ENCODE measurements at places on chromosomes 11 and 22. TPM values are rescaled to one million over a fixed set of nuclear protein-coding genes. Genes with fewer than 3 reads are reported as not detected.

- no peak for DNase-seq
Measured at GRCh38 chr11:92848578-92848977, 120.9 kb upstream of the MTNR1B start.

RBM7 gene
- total RNA-seq, result 59.9 TPM

- no peak for DNase-seq
Measured at GRCh38 chr11:120747850-120748814, 236.6 kb downstream of the GRIK4 start.

TRIM48 gene
- not detected for total RNA-seq

GRCh38 chr11:127675581-127675980 lies 675.0 kb upstream of the KIRREL3 start:
- no peak for DNase-seq

F2 gene
- total RNA-seq, result 0.14 TPM

MRE11 gene
- total RNA-seq, result 21.9 TPM

AHNAK gene
- 591 TPM for total RNA-seq

HINFP gene
- 15.4 TPM for total RNA-seq

- no peak for DNase-seq
Measured at GRCh38 chr11:925158-925495, 543 bp upstream of the AP2A2 start.

- DNase-seq, result no peak
Measured at GRCh38 chr11:78149646-78150045, 10.2 kb upstream of the ALG8 start.

GRCh38 chr11:110711776-110712658 lies at the start of gene ARHGAP20:
Gene ARHGAP20, minus strand, starts transcription at chr11:110712437. Its CDS starts 206 bp downstream, at chr11:110712231.
- DNase-seq, result no peak

GRCh38 chr22:26708256-26709009 lies 51.0 kb downstream of the MIAT start:
- no peak for DNase-seq

DNA sequence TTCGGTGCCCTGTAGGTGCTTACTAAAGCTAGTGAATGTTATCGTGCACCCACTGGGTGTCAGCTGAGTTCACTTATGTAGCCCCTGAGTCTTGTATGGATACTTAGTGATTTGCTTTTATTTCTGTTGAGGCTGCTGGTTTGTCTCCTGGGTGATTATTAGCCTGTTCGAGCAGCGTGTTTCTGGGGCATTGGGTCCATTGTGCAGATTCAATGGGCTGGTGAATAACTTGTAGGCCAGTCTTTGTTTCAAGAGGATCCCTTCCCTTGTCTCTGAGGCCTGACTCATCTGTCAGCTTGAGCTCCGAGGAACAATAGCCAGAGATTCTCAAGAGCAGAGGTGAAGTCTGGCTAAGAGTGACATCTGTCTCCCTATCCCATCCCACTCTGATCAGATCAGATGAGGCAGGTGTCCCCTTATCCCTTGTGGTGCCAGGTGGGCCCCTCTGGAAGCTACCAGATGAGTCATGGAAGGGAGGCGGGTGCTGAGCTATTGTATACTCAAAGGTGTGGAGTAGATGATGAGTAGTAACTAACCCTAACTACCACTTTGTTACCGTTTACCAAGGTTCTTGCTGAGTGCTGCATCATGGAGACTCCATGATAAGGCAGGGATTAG lies 3.7 kb downstream of the MIAT start:
- DNase-seq, result no peak

DNA sequence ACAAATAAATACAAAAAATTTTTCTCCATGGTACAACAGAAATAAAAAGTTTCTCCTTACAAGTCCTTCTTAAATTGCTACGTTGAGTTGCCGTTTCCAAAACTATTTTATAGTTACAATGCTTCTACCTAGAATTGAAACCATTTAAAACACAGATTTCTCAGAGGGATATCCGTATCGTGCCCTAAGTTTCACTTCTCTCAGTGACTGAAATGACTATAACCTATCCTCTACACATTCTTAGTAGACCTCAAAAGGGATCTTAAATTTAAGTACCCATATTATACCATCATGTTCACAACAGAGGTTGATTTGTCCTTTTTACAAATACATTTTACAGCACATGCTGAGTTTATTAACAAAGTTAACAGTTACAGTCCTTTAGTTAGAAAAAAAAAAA lies 44.1 kb downstream of the USP28 start:
- DNase-seq, result no peak

GRCh38 chr22:45925811-45926351 lies 51.1 kb downstream of the WNT7B start:
- no peak for DNase-seq

BTBD18 gene
- not detected for total RNA-seq

DNA sequence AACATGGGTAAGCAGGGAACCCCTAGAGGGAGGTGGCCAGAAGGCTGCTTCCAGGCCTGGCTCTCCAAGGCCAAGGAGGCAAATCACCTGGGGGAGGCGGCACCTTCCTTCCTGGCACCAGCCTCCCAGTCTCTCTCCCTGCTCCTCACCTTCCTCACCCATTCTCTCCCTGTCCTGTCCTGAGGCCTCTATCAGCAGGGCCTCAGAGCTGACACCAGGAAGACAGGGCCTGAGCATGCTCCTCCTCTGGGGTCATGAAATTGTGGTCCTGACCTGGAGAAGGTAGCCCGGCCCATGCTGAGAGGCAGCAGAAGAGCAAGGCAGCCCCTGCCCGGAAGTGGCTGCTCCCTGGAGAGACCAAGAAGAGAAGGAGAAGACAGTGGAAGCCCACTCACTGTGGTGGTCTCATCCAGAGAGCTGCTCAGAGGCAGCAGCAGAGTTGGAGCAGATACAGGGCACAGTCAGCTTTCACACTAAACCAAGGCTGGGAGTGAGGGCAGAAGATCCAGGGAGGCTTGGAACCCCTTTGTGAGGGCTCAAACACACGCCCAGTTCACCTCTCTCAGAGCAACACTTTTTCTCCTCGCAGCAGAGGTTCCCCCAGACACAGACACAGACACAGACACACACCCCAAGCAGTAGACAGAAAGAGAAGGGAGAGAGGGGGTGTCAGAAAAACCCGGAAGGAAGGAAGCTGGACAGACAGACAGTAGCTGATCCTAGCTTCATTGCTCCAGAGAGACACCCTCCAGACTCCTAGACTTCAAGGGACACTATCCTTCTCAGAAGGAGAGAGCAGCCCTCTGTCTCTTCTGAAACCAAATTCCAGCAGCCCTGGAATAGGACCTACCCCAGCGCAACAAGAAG lies 1.8 kb downstream of the BCL9L start:
- DNase-seq, result no peak

DNA sequence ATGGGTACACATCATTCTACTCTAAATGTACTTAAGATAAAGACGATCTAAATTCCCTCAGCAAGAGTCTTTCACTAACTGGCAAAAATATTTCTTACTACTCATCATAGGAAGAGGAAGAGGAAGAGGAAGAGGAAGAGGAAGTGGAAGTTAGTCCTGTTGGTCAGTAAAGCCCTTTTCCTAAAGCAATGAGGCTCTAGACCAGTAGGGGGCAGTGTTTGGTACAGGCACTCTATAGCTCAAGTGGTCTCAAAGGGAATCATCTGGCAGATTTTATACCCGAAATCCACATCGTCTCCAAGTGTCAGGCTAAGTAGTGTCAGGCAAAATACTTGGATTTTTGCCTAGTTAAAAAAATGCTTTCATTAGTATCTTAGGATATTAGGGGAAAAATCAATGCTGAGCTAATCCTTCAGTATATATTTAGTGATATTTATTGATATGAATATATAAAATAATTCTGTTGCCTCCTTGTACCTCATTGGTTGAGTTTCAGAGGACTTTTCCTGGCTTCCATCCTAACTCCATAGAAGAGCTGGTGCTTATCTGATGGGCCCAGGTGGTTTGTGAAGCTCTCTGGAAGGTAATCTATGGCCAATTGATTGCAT lies 7.7 kb downstream of the BLID start:
- DNase-seq, result no peak

DNA sequence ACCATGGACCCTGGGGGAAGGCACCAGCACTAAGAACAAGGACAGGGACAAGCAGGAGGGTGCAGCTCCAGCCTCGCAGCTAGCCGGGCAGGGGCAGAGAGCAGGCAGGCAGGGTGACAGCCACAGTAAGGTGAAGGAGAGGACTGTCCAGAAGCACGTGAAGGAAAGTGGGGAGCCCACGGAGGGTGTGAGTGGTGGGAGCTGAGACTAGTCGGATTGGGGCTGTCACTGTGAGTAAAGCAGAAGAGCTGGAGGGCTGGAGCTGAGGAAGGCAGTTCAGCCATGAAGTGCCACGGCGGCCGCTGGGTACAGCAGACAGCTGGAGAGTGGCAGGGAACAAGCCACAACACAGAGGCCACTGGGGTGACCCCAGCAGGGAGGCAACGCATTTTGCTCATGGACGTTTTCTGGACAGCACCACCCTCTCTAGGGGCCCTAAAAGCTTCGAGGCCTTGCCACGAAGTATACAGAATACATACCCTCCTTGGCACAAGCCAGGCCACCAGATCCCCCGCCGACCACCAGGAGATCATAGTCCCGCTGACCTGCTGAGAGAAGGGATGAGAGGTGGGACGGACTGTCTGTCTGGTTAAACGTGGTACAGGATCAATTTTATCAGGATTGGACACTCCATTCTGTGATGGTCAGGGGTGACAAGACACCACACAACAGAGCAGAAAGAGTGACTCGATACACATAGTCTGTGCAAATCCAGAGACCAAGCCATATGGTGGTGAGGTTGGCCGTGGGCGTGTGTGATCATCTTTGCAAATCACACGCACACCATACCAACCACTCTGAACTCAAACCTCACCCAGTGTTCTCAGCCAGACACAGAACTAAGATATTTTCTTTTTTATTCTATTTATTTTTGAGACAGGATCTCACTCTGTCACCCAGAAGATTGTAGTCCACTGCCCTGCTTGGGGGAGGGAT lies 10.8 kb upstream of the COMT start:
- no peak for DNase-seq

LRRC74B gene
- total RNA-seq, result not detected

GRCh38 chr22:24752088-24752623 lies 22.4 kb downstream of the PIWIL3 start:
- no peak for DNase-seq

DNA sequence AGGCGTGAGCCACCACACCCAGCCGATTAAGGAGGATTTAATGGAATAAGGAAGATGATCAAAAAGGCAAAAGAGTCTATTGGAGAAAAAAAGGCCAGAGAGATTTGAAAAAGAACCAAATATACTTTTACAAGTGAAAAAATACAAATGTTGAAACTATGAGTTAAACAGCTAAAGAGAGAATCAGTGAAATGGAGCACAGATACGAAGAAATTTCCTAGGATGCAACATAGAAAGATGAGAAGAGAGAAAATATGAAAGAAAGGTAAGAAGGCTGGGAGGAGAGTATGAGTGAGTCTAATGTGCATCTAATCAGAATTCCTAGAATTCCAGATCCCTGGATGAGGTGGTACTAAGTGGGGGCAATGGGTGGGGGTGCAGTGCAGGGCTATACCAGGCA lies 19.4 kb upstream of the CELSR1 start:
- no peak for DNase-seq

PLA2G3 gene
- total RNA-seq, result 0.07 TPM

DNA sequence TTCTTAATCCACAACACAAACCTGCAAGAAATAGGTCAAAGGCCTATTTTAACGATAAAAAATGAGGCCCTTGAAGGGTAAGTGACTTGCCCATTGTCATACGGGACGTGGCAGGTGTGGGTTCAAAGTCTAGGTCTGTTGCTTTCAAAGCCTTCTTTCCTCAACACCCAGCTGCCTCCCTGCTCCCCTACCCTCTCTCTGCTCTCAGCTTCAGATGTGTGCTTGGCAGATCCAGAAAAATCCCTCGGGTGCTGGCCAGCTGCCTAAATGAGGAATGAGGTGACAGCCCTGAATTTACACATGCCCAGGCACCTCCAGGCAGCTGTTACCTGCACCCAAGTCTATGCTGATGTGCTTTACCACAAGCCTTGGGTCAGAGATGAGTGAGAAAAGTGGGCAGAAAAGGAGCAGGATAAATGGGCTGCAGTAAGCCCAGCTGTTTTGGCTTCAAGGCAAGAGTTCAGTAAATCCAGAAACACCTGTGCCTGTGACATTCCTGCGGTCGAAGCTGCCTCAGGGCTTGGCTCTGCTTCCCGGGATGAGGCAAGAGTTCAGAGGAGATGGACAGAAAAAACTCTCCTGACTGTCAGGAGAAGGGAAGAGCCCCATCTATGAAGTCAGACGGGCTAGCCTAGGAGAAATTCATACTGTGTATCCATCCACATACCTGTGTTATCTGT lies 49.9 kb upstream of the LDLRAD3 start:
- no peak for DNase-seq

GRCh38 chr11:112024178-112024772 lies 933 bp upstream of the DLAT start:
- no peak for DNase-seq

DNA sequence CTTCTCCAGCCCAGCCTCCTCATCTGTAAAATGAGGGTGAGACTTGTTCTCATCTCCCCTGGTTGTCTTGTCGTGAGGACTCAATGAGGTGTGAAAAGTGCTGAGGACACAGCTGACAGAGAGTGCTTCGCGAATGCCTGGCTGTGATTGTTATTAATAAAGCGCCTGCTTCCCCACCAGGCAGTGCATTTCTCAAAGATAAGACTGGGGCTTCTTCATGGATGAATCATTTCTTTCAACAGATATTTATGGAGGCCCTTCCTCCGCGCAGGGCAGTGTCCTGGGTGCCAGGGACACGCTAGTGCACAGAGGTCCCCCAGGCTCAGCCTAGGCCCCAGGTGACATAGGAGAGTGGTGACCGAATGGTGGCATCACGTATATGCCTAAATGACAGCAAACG lies 34.3 kb upstream of the SHISAL1 start:
- no peak for DNase-seq

GRCh38 chr11:69192301-69192721 lies 36.6 kb downstream of the SMIM38 start:
- no peak for DNase-seq

RFPL1 gene
- not detected for total RNA-seq

APOA4 gene
- not detected for total RNA-seq

RAB36 gene
- total RNA-seq, result 0.74 TPM

CALCB gene
- total RNA-seq, result 0.07 TPM

GRCh38 chr22:49797706-49798105 lies 30.0 kb downstream of the BRD1 start:
- no peak for DNase-seq

Data from pulmonary artery endothelial cell (primary cell).